ENCODE measurements at places on chromosomes 6 and 20.
A peak's percentile ranks its signal among the peaks of the same experiment; 100 is the strongest.

- no peaks in the 10 kb centered on the region for H3K36me3 ChIP-seq
- H3K4me1 ChIP-seq = peaks cover 7% of the 10 kb centered on the region
- H3K4me3 ChIP-seq = peak overlapping the region; percentile 53
- no peak for DNase-seq
- H3K27me3 ChIP-seq = no peaks in the 10 kb centered on the region
Measured at GRCh38 chr20:17531665-17532025, 466 bp upstream of the BFSP1 start.

- H3K4me3 ChIP-seq = no peak overlapping the region
- H3K27ac ChIP-seq = no peak overlapping the region
- DNase-seq = no peak
- peaks cover 10% of the 10 kb centered on the region for H3K4me1 ChIP-seq
- no peaks in the 10 kb centered on the region for H3K27me3 ChIP-seq
Measured at GRCh38 chr6:114521926-114522325, 179.1 kb upstream of the HS3ST5 start.

- no peaks in the 10 kb centered on the region for H3K27me3 ChIP-seq
- no peaks in the 10 kb centered on the region for H3K36me3 ChIP-seq
- no peaks in the 10 kb centered on the region for H3K4me1 ChIP-seq
- DNase-seq = no peak
- no peak overlapping the region for H3K27ac ChIP-seq
Measured at GRCh38 chr6:971981-972640, 279.2 kb upstream of the EXOC2 start.

GRCh38 chr6:93859971-93860370 is 440.6 kb upstream of the EPHA7 start:
- no peak overlapping the region for H3K4me3 ChIP-seq
- H3K27ac ChIP-seq = no peak overlapping the region
- DNase-seq = no peak
- H3K4me1 ChIP-seq = no peaks in the 10 kb centered on the region
- no peaks in the 10 kb centered on the region for H3K27me3 ChIP-seq

GRCh38 chr6:150932996-150933395 is 67.5 kb downstream of the MTHFD1L start:
- no peaks in the 10 kb centered on the region for H3K36me3 ChIP-seq
- no peak overlapping the region for H3K4me3 ChIP-seq
- H3K27me3 ChIP-seq = no peaks in the 10 kb centered on the region
- no peak for DNase-seq
- no peaks in the 10 kb centered on the region for H3K4me1 ChIP-seq

DNA sequence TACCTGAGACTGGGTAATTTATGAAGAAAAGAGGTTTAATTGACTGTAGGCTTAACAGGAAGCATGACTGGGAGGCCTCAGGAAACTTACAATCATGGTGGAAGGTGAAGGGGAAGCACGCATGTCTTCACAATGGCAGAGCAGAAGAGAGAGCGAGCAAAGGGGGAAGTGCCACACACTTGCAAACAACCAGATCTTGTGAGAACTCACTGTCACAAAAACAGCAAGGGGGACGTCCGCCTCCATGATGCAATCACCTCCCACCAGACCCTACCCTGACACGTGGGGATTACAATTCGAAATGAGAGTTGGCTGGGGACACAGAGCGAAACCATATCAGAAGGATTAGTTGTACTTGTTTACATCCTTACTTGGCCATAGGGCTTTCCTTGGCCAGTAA is 49.7 kb downstream of the FIG4 start:
- H3K27ac ChIP-seq = no peak overlapping the region
- peaks cover 16% of the 10 kb centered on the region for H3K36me3 ChIP-seq
- H3K4me3 ChIP-seq = no peak overlapping the region
- no peaks in the 10 kb centered on the region for H3K4me1 ChIP-seq

GRCh38 chr20:24779131-24779530 is 169.9 kb upstream of the CST7 start:
- no peak overlapping the region for H3K27ac ChIP-seq
- DNase-seq = no peak
- H3K4me3 ChIP-seq = no peak overlapping the region
- no peaks in the 10 kb centered on the region for H3K36me3 ChIP-seq

- H3K4me3 ChIP-seq = no peak overlapping the region
- no peak for DNase-seq
- H3K27ac ChIP-seq = no peak overlapping the region
- H3K27me3 ChIP-seq = no peaks in the 10 kb centered on the region
- H3K4me1 ChIP-seq = peaks cover 3% of the 10 kb centered on the region
Measured at GRCh38 chr6:116313101-116313776, 33.5 kb upstream of the TSPYL1 start.
